Stimulated activated CD4-positive, alpha-beta T cell treated with anti-CD3 and anti-CD28 coated beads, Interleukin-15, amount 100 ng/mL, for 48 hours (primary cell): ENCODE measurements at places on chromosomes 11 and 22.

GRCh38 chr22:44529827-44530523 is 31.9 kb upstream of the RTL6 start:
- no peak for DNase-seq

DNA sequence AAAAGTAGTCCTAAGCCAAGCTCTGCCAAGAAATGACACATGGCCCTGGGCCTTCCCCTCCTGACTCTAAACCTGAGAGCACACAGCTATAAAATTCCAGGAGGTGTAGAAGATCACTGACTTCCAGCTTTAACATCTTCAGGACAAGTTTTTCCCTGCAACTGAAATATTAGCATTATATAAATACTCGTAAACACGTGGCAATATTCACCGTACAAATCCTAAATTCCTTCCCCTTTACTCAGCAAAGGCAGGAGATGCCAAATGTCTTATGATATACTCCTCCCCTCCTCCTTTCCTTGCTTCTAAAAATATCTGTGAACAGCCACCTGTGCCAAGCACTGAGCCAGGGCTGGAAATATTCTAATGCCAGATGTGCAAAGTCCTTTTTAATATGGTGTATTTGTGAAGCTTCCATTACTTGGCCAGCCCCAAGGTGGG is 194.0 kb downstream of the LARGE1 start:
- no peak for DNase-seq

- DNase-seq: no peak
Measured at GRCh38 chr22:45585437-45585755, 82.7 kb downstream of the FBLN1 start.

- DNase-seq: no peak
Measured at GRCh38 chr11:69000391-69000790, 12.7 kb downstream of the MRGPRF start.

- DNase-seq: no peak
Measured at GRCh38 chr22:46726066-46726985, 11.7 kb downstream of the CERK start.

DNA sequence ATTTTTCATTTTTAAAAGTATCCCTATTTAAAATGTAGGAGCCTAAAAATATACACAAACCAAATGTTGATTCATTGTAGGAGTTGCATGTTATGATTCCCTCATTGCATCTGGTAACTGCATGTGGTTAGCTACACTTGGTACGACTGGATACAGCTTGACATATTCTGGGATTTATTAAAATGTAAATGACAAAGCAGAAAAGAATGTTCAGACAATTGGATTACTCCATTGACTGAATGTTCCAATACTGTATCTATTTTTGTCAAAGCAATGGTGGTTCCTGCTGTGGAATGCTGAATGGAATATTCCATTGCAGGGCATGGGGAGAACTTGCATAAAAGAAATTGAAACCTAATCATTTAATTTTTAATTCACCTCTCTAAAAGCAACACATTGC is 30.8 kb downstream of the BLID start:
- no peak for DNase-seq

GRCh38 chr11:124896821-124897391 is 759 bp downstream of the ROBO4 start:
- no peak for DNase-seq

DNA sequence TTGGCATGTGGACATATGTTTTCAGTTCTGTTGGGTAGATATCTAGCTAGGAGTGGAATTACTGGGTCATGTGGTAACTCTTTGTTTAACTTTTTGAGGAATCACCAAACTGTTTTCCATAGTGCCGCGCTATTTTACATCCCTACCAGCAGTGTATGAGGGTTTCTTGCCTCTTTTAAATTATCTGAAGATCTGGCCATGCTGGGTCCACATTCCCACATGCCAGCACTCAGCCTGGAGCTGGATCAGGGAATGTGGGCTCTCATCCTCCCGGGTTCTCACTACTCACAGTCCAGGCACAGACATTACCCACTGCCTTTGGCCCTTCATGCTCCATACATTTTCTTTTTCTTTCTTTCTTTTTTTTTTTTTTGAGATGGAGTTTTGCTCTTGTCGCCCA is 44.6 kb downstream of the RBX1 start:
- no peak for DNase-seq

- DNase-seq: no peak
Measured at GRCh38 chr22:36469094-36469710, 12.2 kb downstream of the TXN2 start.

DNA sequence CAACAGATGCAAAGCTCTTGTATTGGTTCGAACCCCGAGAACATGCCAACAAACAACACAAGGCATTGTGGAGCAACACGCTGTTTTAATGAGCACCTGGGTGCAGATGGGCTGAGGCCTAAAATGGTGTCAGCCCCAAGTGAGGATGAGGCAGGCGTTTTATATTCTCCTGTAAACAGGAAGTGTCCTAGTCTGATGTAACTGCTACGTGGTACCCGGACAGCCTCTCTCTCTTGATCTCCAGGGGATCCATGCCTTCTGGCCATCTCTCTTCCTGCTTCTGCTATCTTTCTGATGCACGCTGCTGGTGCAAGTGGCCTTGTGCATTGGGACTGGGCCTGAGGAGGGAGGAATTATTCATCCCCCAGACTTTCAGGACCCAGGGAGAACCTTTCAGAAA is 19.4 kb upstream of the VSTM5 start:
- no peak for DNase-seq

DNA sequence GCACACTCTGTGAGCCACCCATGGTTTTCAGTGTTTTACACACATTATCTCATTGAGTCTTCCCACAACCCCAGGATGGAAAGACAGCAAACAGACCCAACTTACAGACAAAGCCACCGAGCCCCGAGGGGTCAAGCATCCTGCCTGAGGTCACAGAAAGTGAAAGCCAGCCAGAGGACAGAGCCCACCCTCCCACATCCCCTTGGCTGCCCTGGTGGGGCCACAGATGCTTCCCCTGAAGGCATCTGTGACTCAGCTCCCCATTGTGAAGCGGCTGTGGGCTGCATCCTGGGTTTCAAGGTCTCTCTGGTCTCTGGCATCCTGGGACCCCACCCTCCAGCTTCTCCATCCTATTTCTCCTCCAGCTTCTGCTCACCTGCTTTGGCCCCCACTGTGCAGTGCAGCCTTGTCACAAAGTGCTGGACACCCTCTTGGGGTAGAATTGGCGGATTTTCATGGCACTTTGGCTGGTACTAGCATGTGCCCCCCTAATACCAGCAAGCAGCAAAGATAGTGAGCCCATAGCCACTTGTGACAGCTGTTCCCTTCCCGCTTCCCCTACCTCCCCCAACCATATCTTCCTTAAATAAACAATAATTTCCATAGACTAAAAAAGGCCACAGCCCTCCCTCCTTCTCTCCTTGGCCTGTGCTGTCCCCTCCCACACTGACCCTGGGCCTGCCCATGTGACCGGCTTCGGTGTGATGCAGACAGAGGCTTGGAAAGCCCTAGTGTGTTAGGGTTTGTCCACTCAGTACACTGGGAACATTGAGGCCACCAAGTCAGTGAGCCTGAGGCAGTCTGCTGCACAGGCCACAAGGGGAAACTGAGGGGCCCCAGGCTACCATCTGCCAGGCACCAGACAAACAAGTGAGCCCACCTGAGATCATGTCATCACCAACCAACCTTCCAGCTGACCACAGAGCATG is 53.9 kb upstream of the SHISAL1 start:
- no peak for DNase-seq

DNA sequence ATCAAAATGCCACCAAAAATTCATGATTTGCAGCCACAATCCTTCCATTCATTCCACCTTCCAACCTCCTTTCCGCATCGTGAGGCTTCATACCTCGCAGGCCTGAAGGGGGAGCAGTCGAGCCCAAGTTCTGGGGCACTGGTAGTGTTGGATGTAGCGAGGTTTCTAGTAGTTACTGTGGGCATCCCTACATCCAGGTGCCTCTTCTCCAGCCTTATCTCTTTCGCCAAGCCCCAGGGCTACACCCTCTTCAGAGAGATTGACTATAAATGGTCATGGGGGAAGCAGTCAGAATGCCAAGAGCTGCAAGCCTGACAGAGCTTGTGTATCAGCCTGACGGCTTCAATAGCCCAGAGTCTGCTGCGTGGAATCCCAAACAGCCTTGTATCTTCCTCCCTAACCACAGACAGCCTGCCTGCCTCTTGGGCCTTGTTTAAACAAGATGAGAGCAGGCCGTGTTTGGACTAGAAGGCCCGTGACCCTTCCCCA is 28.9 kb downstream of the CLMP start:
- DNase-seq: no peak

DNA sequence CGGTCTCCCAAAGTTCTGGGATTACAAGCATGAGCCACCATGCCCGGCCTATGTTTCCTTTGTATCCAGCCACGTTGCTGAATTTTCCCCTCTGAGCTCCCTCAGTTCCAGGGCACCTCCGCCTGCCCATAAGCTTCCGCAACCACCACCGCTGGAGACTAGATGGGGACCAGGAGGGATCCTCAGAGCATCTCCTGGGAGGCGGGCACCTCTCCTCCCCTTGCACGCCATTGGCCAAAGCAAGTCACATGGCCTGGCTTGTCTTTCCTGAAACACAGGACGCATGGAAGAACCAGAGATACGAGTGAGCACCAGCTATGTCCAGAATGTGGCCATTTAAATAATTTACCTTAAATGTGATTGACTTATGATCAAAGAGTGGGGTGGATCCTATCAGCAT is 388.3 kb downstream of the BRD1 start:
- DNase-seq: no peak

- no peak for DNase-seq
Measured at GRCh38 chr11:206002-206384, 1.2 kb downstream of the BET1L start.

GRCh38 chr22:23103199-23103954 is 33.1 kb downstream of the GNAZ start:
- no peak for DNase-seq

DNA sequence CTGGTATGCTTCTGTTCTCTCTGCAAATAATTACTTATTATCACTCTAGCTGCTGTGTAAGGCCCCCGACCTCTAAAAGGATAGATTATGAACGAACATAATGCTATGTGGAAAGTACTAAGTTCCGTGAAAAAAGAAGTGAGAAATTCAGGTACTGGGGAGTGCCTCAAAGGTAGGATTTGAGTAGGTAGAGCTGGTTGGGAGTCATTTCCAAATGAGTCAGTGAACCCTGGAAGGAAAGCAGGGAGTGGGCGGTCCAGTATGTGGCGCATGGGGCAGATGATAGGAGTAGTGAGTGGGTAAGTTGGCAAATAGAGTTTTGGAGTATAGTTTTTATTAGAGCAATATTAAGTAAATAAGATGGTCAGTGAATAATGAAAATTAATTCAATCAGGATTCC is 2.4 kb downstream of the ZC3H12C start:
- no peak for DNase-seq
